ENCODE measurements at places on chromosomes 1 and 21.

- DNase-seq = no peak
Measured at GRCh38 chr1:177859572-177859971, 110.3 kb downstream of the SEC16B start.

DNA sequence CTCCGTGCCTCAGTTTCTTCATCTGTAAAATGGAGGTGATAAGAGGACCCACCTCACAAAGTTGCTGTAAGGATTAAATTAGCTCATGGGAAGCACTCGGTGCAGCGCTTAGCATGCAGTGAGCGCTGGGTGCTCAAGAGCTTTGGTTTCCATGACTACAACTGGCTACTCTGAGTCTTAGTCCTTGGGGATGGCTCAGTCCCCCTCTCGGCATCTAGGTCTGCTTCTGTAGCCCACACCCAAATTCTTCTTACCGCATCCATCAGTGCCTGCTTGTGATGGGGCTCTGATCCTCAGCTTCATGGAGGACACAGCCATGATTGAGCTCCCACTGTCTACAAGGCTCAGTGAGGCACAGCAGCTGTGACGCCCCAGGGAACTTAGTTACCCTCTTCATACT lies 159.0 kb downstream of the ACTL8 start:
- no peak for DNase-seq

- DNase-seq = no peak
Measured at GRCh38 chr21:27362249-27362648, 395.4 kb upstream of the ADAMTS5 start.

DNA sequence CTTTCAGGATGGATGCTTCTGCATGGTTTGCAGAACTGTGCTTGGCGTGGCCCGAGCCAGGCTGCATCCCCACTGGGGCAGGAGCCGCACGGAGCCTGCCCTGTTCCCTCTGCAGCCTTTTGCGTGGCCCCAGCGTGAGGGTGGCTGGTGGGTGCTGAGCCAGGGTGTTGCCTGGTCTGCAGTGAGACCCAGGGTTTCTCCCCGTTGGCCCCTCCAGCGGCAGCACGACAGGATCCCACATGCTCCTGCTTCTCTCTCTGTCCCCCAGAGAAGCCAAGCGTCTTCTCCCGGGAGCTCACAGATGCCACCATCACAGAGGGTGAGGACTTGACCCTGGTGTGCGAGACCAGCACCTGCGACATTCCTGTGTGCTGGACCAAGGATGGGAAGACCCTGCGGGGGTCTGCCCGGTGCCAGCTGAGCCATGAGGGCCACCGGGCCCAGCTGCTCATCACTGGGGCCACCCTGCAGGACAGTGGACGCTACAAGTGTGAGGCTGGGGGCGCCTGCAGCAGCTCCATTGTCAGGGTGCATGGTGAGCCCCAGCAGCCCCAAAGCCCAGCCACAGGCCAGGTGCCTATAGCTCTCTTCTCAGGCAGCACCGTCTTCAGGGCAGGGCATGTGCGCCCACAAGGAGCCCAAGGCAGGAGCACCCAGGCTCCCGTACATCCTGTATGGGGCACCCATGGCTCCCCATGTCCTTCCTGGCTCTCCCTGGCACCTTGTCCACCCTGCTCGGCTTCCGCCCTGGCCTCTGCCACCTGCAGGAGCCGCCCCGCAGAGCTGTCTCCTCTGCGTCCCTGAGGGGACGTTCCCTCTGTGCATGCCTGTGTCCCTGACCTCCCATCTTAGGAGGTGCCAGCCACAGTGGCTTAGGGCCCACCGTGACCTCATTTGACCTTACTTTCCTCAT lies 78.9 kb downstream of the OBSCN start:
- DNase-seq = no peak

GRCh38 chr1:152110860-152111514 lies 4.3 kb downstream of the TCHH start:
- DNase-seq = peak; percentile 50

- DNase-seq = no peak
Measured at GRCh38 chr1:21668232-21668950, 766 bp downstream of the RAP1GAP start.

GRCh38 chr1:147273409-147274336 lies 31.2 kb downstream of the CHD1L start:
- DNase-seq = no peak

DNA sequence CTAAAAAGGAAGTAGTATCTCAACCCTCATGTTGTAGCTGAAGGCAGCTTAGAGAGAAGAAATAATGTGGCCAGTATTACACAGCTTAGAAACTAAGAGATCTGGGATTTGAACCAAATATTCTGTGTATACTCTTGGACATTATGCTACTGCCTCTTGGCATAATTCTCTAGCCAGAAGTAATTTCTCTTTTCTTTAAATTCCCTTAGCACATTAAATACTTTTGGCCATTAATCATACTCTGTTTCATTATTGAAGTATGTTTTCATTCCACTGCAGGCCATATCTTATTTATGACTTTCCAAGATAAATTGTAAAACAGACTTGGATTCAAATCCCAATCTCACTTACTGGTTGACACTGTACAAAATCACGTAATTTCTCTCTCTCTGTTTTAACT lies 181.3 kb upstream of the SPAG17 start:
- no peak for DNase-seq

DNA sequence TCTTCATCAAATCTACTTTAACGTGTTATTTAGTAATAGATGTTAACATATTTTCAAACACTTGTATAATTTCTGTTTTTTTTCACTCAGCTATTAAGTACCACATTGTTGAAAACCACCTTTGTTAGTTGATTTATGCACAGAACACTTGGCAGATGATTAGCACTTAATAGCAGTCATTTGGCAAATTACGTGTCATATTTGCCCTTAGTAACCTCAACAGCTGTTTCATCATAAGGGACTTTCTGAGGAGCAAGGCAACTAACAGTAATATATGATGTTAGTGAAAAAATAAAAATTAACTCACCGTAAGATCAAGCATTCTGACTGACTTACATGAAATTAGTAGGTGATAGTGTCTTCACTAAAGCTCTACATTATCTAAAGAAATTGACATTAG lies 186.4 kb downstream of the HMCN1 start:
- DNase-seq = no peak

GRCh38 chr21:45957981-45958600 lies 23.5 kb upstream of the COL6A1 start:
- no peak for DNase-seq

DNA sequence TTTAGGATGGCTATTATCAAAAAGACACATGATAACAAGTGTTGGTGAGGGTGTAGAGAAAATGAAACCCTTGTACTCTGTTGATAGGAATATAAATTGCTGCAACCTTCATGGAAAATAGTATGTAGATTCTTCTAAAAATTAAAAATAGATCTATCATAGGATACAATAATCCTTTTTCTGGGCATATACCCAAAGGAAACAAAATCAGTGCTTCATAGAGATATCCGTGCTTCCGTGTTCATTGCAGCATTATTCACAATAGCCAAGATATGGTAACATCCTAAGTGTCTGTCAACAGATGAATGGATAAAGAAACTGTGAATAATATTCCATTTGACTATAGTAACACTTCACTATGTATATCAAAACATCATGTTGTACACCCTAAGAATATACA lies 106.7 kb downstream of the MIS18A start:
- DNase-seq = no peak

DNA sequence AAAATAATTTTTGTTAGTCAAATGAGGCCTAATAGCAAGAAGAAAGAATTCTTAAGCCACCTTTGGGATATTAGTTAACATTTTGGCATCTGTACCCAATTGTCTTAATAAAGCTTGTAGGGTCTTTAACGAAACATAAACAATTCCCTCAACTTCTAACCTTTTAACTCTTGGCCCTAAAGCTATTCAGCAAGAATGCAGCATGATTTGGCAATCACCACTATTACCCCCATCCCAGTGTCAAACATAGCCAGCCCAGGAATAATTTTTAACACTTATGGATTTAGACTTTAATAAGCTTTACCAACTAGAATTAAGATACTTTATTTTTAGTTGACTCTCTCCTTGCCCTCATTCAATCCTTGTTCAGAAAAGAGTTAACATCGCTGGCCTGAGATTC lies 2.5 kb upstream of the SLC16A4 start:
- no peak for DNase-seq
